Fibroblast of skin of scalp (primary cell): ENCODE measurements at places on chromosomes 4 and X.

DNA sequence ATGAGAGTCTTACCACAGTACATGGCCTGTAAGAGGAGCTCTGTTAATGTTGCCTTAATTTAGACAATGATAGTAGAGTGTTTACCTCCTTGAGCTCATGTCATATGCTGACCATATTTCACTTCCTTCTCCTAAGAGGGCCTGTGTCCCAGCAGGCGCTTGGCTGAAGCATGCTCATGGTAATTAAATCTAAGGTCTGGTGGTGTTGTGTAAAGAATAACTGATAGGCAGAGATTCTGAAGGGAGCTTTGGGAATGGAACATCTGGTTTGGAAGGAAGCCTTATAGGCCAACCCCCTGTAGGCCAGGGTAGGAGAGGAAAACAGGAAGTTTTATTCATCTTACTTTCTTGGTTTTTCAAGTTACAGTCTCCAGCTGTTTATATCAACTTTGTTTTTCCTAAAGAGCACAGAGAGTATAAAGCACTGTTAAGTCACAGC, 300.2 kb downstream of the USP46 start:
- DNase-seq = no peak

GRCh38 chrX:9475984-9476383, 11.1 kb downstream of the TBL1X start:
- DNase-seq = no peak

- no peak for DNase-seq
These were observed 21.3 kb downstream of the THAP9 start for GRCh38 chr4:82921795-82922194.

GRCh38 chrX:73561801-73562200, 1.2 kb upstream of the CHIC1 start:
- DNase-seq = peak; percentile 31

- peak; percentile 51 for DNase-seq
These were observed 63.7 kb upstream of the TLR2 start for GRCh38 chr4:153620352-153620751.

DNA sequence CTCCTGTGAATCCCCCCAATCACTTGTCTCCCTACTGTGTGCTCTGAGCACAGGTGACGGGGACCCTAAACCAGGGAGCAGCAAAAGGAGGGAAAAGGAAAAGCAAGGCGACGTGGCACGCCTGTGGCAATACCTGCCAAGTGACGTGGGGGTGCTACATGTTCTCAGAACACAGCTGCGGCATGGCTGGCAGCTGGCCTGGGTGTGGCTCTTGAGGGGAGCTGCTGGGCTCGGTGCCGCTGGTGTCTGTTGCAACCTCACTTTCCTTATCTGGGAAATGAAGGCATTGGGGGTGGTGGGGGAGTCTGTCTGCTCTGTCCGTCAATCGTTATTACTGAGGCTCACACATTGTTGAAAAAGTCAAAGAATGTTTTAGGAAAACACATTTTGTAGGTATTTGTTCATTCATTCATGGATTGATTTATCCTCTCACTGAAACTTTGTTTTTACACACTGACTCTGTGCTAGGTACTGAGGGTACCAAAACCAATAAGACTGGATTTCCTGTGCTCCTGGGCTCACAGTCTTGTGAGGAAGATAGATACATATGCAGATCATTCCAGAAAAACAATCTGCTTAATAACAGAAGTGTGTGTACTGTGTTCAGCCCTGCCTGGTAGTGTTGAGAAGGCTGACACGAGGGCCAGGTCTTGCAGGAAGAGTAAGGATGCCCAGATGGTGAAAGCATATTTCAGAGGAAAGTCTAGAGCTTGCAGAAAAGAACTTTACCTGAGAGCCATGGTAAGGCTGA, 217.6 kb downstream of the PTTG2 start:
- no peak for DNase-seq

- DNase-seq = peak; percentile 73
These were observed 136.2 kb downstream of the PPP3CA start for GRCh38 chr4:101211146-101211553.

GRCh38 chrX:23511793-23512192, 155.5 kb upstream of the PRDX4 start:
- DNase-seq = peak; percentile 10

DNA sequence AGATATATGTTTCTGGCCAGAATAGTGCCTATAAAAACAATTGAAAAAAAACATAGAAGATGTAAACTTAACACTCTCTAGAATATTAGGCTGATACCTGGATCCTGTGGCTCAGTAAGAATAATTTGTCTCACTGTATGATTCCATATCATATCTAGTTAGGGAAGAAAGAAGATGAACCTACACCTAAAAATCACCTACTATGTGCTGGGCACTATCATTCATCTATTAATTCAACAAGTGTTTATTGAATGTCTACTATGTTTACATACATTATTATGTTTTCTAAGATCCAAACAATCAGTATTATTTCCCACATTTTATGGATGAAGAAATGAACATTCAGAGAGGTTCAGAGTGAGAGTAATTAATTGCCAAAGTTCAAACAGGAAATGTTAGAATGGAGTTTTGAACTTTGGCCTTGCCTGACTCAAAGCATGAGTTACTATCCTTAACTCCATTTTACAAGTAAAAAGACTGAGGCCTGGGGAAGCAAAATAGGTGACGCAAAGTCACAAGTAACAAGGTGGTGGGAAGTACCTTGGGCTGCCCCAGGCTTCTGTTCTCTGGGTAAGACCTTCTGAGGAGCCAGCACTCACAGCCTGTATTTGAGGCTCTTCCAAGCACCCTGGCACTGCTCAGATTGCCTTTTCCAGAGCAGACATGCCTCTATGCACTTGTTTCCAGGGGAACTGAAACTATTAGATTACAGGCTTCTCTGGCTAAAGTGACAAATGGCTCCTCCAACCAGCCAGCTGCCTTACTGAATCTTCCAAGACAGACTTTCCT, 111.1 kb upstream of the ACSL4 start:
- no peak for DNase-seq

- no peak for DNase-seq
These were observed 26.9 kb downstream of the GK2 start for GRCh38 chr4:79381161-79381560.

- DNase-seq = no peak
These were observed 288.3 kb downstream of the CHIC1 start for GRCh38 chrX:73851014-73852009.

DNA sequence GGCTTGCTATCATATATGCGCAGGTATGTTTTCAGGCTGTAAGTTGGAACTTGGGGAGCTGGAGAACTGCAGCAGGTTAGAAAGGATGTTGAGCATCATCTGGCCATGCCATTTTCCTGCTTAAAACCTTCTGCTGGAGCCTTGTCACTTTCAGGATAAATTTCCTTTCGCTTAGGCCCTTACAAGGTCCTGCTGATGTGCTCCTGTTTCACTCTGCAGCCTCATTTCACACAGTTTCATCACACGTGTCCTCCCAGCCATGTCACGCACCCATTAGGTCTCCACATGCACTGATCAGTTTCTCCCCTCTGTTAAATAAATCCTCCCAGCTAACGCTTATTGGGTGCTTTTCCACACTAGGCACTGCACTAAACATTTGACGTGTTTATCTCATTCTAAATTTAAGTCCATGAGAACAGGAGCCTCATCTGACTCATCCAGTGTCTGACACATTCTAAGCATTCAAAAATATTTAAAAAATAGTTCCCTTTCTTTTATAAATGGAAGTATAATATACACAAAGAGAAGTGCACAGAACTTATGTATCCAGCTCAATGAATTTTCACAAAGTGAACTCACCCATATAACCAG, 14.5 kb downstream of the SOD3 start:
- DNase-seq = peak; percentile 19

DNA sequence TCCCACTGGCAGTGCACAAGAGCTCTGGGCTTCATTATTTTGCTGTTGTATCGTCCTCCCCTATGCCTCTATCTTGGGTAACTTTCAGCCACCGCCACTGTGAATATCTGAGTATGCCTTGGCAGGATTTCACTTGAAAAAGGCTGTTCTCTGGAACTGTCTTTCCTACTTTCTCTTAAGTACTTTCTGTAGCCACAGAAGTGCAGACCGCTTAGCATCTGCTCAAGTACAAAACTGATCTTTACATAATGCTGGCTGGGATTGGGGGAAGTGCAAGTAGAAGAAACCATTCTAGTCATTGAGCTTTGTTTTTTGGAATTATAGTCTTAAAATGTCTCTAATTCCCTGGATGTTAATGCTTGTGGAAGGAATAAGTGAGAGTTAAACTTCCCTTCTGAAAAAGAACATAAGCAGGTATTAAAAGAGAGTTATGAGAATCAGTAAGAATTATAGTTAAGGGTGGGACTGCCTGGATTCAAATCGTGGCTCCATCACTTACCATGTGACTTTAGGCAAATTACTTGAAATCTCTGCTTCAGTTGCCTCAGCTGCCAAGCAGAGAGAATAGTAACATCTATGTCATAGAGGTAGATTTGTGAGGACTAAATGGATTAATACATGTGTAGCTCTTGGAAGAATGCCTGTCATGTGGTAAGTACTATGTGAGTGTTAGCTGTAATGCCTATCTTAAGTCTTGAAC, 77.5 kb downstream of the MID1IP1 start:
- no peak for DNase-seq

GRCh38 chrX:48474127-48474526, 1.9 kb upstream of the FTSJ1 start:
- DNase-seq = peak; percentile 45

- DNase-seq = peak; percentile 20
These were observed 32.7 kb upstream of the LIMCH1 start for GRCh38 chr4:41505161-41505661.
